ENCODE measurements at places on chromosomes 7 and 10.

GRCh38 chr7:76244781-76245391 lies 43.2 kb downstream of the SRRM3 start:
- DNase-seq, result no peak

DNA sequence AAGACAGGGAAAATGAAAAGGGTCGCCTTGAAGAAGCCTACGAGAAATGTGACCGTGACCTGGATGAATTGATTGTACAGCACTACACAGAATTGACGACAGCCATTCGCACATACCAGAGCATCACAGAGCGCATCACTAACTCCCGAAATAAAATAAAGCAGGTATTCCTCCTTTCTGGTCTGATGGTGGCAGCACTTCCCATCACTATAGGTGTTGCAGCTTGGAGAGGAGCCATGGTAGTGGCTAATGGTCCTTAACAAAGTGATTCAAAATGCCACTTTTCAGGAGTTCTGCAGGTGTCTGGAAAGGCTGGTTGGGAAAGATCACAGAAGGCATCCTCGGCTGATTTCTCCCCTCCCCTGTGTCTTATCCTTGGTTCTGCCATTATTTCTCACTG lies 22.1 kb downstream of the EXOC4 start:
- no peak for DNase-seq

- no peak for DNase-seq
These were observed 592.5 kb downstream of the ARL4A start for GRCh38 chr7:13279854-13280435.

DNA sequence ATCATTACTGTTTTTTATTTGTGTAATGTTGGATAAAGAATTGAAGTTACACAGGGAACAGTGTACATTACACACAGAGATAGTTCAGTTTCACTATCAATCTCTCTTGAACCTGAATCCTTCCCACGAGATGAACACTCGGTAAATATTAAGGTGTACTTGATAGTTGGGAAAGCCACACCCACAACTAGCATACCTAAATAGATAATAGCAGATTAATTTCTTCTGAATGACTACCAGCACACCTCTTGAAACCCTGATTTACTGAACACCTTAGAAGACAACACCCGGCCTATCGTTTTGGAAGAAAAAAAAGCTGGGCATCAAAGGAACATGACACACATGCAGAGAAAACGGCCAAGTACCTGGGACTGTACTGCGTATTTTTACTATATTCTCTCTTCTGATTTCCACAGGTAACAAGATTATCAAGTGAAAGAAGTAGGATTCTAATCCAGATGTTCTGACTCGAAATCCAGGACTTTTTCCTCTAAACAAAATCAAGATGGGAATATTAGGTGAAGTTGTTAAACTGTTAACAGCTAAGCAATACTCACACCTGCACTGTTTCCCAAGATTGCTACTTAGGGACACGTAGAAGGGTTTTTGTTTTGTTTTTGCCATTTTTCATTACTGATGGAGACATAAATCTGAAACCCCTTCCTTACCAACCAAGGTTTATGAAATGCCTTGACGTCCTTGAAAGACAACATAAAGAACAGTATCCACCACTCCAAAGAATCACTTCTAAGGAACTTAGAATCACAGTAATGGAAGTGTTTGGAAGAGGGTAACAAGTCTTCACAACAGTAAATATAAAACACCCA lies 1.0 kb downstream of the CCDC186 start:
- no peak for DNase-seq

- no peak for DNase-seq
These were observed 31.0 kb upstream of the PFKP start for GRCh38 chr10:3036155-3037021.

GRCh38 chr10:22704942-22705341 lies 9.4 kb downstream of the PIP4K2A start:
- DNase-seq, result no peak

DNA sequence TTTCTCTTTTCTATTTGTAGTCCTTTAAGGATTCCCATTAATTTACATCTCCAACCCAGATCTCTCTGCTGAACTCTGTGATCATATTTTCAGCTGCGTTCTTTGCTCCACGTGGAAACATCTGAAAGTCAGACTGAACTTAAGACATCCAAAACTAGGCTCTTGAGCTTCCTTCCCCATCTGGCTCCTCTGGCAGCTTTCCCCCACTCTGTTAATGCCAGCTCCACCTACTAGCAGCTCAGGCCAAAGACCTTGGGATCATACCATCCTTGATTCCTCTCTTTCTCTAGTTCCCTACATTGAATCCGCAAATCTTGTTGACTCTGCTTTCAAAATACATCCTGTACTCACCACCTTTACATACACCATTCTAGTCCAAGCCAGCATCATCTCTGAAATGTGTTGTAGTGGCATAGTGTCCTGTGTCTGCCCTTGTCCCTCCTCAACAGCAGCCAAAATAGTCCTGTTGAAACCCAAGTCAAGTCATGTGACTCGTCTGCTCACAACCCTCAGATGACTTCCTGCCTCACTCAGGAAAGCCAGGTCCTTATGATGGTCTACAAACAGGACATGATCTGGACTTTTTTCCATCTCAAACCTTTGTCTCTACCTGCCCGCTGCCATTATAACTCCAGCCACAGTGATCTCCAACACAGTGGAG lies 7.0 kb downstream of the REEP3 start:
- DNase-seq, result no peak

DNA sequence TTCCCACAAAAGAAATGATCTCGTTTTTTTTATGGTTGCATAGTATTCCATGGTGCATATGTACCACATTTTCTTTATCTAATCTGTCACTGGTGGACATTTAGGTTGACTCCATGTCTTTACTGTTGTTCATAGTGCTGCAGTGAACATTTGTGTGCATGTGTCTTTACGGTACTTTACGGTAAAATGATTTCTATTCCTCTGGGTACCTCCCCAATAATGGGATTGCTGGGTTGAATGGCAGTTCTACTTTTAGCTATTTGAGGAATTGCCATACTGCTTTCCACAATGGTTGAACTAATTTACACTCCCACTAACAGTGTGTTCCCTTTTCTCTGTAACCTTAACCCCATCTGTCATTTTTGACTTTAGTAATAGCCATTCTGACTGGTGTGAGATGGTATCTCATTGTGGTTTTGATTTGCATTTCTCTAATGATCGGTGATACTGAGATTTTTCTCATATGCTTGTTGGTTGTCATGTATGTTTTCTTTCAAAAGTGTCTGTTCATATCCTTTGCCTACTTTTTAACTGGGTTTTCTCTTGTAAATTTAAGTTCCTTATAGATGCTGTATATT lies 37.2 kb downstream of the MKLN1 start:
- DNase-seq, result no peak

- DNase-seq, result no peak
These were observed 57.5 kb downstream of the PWWP2B start for GRCh38 chr10:132454296-132455198.

GRCh38 chr10:102675011-102675665 lies 30.9 kb downstream of the TRIM8 start:
- DNase-seq, result no peak

GRCh38 chr7:30971440-30971839 lies 7.7 kb downstream of the GHRHR start:
- no peak for DNase-seq

DNA sequence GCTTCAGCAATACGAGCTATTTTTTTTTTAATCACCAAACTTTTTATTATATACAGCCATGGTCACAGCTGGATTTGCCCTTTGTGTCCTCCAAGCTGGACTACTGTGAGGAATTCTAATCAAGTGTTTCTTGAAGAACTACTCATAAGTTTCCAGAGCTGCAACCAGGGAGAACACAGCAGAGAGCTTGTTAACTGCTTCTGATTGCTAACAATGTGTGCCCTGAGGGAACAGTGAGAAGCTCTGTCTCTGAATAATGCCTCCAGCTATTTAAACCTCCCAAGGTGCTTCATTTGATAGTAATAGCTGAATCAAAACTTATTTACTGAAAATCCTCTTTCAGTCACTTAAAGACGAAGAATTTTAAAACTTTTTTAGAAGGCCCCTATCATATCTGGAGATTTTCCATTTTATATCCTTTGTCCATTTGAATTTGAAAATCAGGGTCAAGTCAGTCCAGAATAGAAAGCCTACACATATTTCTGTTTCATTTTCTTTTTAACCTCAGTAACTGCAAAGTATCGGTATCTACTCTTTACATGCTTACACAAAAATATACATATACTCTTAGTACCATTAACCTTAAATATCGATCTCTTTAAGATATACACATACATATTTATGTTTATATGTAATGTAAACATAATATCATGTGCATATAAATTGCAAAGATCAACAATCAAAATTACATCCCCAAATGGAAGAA lies 1024.2 kb downstream of the GRM8 start:
- no peak for DNase-seq

GRCh38 chr10:70913893-70914240 lies 25.5 kb upstream of the PCBD1 start:
- no peak for DNase-seq

GRCh38 chr7:69553190-69553589 lies 45.1 kb upstream of the AUTS2 start:
- DNase-seq, result no peak

DNA sequence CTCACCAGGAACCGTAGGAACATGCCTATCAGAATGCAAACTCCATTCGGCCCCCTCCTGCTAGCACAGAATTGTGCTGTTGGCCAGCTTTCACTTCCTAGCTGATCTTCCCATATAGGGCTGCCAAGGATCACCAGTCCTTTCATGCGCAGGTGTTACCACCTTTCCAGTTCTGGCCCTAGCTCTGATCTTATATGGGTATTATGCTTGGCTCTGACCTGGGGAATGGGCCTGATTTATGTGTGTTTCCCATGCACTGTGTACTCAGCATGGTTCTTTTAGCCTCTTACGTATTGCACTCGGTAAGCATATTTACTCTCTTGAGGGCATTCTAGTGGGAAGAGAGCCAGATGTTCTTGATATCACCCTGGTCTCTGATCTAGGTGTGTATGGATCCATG lies 11.1 kb downstream of the SLC35G1 start:
- no peak for DNase-seq

- no peak for DNase-seq
These were observed 34.7 kb downstream of the DDIT4 start for GRCh38 chr10:72308320-72308987.

GRCh38 chr10:47296156-47296894 lies 3.7 kb upstream of the GDF10 start:
- no peak for DNase-seq

DNA sequence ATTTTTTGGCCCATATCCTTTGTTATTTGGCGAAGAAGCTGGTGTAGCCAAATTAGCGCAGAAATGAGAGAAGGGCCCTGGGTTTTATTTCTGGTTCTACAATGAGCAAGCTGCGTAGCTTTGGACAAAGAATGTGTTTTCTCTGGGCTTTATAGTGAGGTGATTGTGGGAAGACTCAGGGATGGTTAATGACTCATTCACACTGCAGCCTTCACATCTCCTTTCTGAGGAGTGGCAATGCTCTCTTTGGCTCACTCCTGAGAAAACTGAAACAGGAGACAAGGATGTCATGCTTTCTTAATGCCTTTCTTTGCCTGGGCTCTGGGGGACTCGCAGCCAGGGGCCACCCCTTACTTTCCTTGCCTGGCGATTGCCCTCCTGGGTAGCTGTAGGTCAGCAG lies 271.0 kb upstream of the PODXL start:
- no peak for DNase-seq

GRCh38 chr7:38702002-38702535 lies 70.9 kb upstream of the AMPH start:
- no peak for DNase-seq

DNA sequence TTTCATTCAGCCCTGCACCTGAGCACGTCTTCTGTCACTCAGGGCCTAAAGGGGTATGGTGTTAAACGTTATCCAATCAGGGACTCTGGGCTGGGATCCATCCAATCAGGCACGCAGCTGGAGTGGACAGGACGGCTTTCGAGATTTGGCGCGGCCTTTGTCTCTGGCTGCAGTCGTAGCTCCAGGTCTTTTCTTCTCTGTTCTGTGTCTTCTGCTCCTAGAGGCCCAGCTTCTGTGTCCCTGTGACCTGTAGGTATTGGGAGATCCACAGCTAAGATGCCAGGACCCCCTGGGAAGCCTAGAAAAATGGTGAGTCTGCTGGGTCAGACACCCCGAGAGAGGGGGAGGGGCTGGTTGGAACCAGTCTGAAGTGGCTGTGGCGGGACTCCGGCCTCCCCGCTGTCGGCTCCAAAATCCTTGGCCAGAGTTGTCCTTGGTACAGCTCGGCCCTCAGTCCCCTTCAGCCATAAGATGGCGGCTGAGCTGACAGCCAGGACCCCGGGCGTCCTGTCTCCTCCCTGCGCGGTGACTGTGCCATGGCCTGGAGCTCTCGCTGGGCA lies 11.7 kb upstream of the ZNF680 start:
- no peak for DNase-seq

GRCh38 chr10:13788711-13789447 lies 202.1 kb downstream of the PRPF18 start:
- DNase-seq, result no peak

- DNase-seq, result no peak
These were observed 35.7 kb downstream of the GFRA1 start for GRCh38 chr10:116237260-116237659.

- no peak for DNase-seq
These were observed 29.8 kb downstream of the CDHR3 start for GRCh38 chr7:105992905-105993304.

- no peak for DNase-seq
These were observed 17.8 kb upstream of the HKDC1 start for GRCh38 chr10:69202332-69202731.

- no peak for DNase-seq
These were observed 121.8 kb downstream of the PLXDC2 start for GRCh38 chr10:19937989-19938388.

DNA sequence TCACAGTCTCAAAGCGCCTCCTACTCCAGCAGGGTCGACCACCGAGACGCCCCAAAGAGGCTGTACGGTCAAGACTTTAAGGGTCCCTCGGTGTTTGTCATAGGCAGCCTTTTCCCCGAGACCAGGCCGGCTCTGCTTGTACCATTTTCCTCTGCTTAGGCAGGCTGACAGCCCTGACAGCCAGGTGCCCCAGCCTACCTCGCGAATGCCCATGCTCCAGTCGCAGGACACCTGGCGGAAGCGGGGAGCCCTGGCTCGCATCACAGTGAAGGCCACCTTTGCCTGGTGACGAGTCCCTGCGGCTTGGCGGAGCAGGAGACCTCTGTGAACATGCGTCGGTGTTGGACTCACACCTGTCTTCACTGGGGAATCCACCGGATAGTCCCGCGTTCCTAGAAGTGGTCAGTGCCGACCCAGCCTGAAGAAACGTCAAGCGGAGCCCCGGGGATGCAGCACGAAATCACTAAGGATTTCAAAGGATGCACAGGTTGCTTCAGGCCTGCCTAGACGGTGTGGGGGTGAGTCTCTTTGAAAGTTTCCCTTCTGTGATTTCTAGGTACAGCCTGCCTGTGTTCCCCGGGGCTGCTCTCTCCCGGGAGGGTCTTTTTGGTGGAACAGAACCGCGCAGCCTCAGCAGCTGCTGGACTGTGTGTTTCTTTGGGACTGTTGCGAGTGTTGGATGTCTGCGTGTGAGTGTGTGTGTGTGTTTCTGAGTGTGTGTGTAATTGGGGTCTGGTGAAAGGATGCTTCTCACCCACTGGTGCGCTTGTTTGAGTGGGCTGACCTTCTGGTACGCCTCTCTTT lies 30.5 kb upstream of the ZNF273 start:
- peak; percentile 60 for DNase-seq

- no peak for DNase-seq
These were observed 40.8 kb upstream of the LOXL4 start for GRCh38 chr10:98308669-98309365.

- DNase-seq, result no peak
These were observed 19.3 kb upstream of the SLIT1 start for GRCh38 chr10:97204826-97205679.

GRCh38 chr7:153472516-153472915 lies 579.7 kb upstream of the DPP6 start:
- DNase-seq, result no peak

GRCh38 chr10:24254180-24254579 lies 45.2 kb downstream of the KIAA1217 start:
- no peak for DNase-seq

GRCh38 chr10:113003052-113003451 lies 53.0 kb downstream of the TCF7L2 start:
- no peak for DNase-seq
